T follicular helper cell (primary cell): ENCODE measurements at places on chromosomes 5 and 9.

DNA sequence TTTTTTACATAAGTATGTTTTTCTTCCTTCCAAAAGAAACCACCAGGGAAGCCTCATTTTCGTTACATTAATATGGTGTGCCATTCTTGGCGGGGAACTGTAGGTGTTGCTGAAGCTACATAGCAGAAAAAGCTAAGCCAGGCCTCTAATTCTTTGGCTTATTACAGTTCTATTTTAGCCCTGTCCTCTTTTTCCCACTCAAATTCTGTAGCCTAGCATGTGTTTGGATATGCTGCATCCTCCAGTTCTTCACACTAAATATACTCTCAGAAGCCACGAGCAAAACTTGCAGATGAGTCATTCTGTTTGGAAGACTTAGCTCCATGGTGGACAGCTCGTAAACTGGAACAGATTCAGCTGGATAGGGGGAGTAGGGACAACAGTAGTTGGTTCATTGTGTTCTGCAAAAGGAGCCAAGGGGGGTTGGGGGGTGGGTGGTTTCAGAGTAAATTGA lies 369.4 kb downstream of the TMEM161B start:
- DNase-seq = no peak

- no peak for DNase-seq
Measured at GRCh38 chr5:166795756-166796155, 1495.7 kb upstream of the WWC1 start.

GRCh38 chr5:62299600-62299999 lies 6.4 kb upstream of the KIF2A start:
- DNase-seq = peak; percentile 21

DNA sequence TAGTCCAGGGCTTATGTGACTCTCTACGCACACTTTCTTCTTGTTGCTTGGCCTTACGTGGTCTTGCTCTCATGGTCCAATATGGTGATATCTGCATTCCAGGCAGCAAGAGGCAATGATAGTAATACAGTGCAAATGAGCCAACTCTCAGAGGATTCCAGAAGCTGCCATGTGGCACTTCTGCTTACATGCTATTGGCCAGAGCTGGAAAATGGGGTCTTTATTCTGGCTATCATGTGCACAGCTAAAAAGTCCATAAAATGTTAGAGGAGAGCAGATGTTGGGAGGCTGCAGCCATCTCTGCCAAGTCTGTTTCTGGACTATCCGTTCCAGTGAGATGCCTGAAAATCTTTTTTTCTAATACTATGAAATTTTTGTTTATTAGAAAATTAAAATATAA lies 2.9 kb upstream of the SEPTIN8 start:
- DNase-seq = no peak

DNA sequence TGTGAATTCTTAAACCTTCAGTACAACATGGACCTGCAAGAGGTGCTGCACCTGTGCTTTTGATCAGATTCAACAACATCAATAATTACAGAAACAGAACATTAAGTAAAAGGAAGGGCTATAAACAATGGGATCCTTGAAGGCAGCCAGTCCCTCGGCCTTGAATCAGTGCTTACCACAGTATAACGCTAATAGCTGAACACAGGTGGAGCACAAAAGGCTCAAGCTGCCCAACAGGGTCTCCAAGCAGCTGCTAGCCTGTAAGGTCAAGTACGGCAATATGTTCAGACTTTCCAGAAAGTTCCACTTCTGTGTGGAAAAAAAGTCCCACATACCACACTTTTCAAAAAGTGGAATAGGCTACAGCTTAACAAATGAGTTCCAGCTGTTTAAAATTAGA lies 61.9 kb upstream of the ITGA1 start:
- DNase-seq = no peak

DNA sequence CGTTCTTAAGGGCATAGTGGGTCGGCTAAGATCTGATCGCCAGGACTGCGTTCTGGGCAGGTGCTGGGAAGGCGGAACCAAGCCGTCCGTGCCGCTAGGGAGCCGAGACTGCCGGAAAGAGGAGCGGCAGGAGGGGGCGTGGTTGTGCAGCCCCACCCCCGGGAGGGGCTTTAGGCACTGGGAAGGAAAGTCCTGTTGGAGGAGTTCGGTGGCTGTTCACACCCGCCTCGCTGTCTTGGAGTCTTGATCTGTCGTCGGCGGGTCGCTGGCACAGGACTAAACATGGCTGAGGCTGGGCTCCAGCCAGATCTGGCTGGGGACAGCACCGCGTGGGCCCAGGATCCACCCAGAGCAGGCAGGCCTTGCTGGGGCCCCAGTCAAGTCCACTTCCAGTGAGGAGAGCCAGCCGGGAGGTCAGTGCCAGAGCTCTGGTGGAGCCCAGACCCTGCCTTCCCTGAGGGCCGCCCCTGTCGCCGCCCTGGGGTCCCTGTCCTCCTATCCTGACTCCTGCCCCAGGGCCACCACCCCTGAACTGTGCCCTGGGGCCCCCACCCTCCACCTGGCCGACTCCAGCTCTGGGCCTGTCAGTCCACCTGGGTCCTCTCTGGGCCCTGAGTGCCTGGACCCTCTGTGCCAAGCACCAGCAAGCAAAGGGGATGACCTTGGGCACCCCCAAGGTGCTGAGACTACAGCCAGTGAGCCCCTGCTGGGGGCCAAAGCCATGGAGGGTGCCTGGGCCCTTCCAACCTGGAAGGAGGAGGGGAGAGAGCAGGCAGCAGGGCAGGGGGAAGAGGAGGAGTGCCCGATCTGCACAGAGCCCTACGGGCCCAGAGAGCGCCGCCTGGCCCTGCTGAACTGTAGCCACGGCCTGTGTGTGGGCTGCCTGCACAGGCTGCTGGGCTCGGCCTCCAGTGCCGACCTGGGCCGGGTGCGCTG lies 4.5 kb downstream of the RNF208 start:
- DNase-seq = no peak

GRCh38 chr5:167304834-167305469 lies 986.5 kb upstream of the WWC1 start:
- DNase-seq = no peak

- no peak for DNase-seq
Measured at GRCh38 chr9:127763918-127764384, 14.5 kb downstream of the SH2D3C start.

- no peak for DNase-seq
Measured at GRCh38 chr9:4301971-4302427, 2.1 kb upstream of the GLIS3 start.

- DNase-seq = no peak
Measured at GRCh38 chr9:112396872-112397271, 17.0 kb downstream of the HSDL2 start.
